ENCODE measurements at places on chromosomes 11 and 22.

- DNase-seq, result no peak
Observed at GRCh38 chr11:120125024-120125423, 12.9 kb downstream of the TRIM29 start.

DNA sequence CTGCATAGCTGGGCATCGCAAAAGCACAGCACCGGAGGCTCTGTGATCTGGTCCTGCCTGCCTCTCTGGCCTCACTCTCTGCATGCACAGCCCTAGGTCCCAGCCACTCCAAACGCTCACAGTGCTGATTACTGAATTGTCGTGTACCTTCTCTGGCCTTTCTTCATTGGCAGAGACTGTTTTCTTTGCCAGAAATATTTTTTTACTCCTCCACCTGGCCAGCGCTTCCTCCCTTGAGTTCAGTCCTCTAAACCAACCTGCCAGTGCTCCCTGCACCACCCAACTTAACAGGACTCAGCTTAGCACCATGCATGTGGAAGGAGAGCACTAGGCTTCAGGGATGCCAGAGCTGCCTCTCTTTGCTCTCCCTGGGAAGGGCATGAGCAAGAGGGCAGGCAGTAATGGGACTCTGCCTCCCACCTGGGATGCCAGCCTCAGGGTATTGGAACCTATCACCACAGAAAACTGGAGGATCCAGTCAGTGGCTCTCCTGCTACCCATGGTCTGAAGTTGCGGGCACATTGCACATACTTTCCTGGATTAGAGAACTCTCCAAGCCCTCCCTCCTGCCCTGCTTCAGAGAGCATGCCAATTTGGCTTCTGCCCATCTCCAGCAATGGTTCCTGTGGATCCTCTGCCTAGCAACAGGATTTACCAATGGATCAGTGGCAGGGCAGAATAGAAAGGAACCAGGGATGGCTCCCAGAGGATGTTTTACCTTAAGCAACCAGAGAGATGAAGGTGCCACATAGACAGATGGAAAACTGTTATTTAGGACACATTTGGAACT, 37.0 kb upstream of the GNAZ start:
- DNase-seq, result peak; percentile 62

GRCh38 chr11:106457727-106458126, 380.3 kb downstream of the AASDHPPT start:
- DNase-seq, result no peak

GRCh38 chr11:118048472-118049370, 28.2 kb upstream of the TMPRSS4 start:
- no peak for DNase-seq

DNA sequence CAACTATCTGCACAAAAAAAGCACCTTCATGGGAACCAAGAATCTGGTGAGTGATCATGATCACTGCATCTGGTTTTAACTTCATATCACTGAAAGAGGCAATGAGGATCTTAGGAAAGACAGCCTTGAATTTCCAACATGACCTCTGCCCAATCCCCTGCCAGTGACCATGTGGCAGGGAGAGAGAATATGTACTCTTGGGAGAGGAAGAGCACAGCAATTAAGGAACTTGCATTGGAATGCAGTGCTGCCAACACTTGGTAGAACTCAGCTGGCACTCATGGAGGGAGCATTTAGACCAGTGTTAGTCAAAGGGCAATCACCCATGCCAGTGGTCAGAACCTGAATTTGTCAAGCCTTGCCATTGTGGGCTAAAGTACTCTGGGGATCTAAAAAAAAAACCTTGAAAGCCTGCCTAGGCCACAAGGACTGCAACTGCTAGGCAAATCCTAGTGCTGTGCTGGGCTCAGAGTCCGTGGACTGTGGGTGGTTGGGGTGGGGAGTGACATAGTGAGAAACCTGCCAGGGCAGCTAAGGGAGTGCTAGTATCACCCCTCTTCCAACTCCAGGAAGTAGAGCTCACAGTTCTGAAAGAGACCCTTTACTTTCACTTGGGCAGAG, 23.1 kb downstream of the JRKL start:
- DNase-seq, result no peak

DNA sequence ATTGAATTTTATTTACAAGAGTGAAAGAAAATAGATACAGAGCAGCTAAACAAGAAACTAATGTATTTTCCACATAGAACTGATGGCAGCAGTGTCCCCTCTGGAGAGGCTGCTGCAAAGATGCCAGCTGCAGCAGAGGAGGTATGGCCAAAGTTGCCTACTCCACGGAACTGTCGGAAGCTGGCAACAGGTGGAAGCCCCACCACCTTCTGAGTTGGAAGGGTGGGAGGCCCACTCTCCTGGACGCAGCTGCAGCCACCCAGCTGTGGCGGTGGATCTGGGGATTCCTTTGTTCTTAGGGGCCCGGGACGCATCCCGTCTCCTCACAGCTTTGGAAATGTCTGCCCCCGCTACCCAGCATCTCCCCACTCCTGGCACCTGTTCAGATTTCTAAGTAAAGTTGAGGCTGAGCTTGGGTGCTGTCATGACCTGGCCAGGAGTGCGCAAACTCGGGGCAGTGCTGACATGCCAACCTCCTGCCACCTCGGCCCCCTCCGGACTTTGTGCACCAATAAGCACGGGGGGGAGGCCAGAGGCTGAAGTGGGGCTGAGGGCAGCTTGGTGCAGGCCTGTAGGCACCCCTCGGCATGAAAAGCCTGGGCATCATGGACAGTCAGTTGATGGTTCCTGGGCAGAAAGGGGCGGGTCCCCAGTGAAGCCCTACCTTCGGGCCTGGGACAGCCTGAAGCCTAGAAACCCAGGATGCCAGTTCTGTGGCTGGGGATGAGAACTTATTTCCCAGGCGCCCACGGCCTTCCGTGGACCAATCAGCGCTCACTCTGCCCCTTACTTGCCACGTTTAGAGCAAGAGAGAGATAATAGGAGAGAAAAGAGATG, 1071.4 kb downstream of the JRKL start:
- no peak for DNase-seq

GRCh38 chr11:126585774-126586491, 230.4 kb downstream of the ST3GAL4 start:
- peak; percentile 93 for DNase-seq

DNA sequence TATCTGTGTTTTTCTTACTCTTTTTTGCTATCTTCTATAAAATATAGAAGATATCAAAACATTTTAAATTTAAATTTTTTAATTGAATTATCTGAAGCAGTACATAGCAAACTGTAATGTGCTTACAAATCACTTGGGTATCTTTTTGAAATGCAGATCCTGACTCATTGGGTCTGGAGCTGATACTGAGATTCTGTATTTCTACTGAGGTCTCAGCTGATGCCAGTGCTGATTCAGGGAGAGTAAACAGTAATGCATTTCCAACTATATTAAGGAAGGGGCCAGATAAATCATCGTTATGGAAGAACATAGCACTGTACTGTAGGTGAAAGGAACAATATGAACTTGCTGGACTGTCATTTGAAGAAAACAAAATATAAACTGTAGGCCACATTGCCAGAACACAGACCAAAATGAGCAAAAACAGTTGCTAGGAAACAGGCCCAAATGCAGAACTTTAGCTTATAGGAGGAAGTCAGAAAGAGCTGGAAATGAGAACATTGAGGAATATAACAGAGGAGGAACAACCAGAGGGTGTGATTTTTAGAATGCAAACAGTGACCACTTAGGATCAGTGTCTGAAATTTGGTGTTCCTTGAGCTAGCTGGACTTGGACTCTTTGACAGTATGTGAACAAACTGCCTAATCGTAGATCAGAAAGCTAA, 3.3 kb downstream of the ARL14EP start:
- DNase-seq, result no peak

DNA sequence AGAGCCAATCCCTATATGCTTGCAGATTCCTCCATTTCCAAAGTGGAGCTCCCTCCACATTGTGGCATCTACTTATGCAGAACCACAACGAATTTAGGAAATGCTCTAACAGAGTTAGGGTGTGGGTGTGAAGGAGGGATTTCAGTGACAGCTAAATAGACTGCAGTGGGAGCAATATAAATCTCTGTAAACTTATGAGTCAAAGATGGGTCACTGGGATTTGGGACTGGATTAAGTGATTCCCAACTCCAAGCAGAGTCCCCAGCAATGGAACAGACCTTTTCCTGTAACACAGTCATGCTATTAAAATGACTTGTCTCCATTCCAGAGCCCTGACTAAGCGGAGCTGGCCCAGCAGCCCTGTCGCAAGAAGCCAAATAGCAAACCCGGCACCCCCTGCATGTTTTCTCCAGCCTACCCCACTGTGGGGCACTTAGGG, 36.6 kb downstream of the RPL27A start:
- no peak for DNase-seq

GRCh38 chr11:114277637-114278341, 18.4 kb upstream of the NNMT start:
- no peak for DNase-seq

DNA sequence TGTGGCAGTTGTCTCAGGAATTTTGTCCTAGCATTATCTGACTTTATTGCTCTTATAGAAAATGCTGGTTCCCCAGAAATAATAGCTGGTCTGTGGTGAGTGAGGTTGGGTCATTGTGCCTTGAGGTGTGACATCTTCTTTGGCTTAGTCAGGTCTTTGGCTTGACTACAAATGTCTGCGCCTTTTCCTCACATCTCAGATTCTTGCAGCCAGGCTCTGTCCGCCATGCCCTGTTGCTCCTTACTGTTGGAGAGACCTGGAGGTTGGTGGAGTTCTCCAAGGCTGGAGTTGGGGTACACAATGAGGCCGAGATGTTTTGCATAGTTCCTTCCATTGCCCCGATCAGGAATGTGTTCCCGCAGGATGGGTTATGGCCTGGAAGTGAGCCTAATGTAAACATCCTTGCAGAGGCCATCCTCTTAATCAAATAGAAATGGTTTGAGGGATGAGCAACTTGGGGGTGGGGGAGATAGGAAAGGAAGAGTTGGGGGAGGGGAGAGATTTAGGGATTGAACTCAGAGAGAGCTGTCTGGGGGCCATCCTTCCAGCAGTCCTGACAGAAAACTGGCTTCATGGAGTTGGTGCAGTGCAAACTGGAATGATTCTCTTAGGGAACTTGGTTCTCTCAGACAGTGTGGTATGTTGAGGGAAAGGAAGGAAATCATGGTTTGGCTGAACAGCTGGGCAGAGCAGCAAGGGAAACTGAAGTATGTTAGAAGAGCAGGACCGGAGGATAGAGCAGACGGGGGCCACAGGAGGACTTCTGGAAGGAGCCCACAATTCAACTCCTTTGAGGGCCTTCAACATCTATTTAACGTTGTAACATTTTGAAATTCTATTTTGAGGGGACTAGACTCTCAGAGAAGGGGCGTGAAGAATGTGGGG, 49.9 kb downstream of the ZBTB16 start:
- DNase-seq, result no peak

DNA sequence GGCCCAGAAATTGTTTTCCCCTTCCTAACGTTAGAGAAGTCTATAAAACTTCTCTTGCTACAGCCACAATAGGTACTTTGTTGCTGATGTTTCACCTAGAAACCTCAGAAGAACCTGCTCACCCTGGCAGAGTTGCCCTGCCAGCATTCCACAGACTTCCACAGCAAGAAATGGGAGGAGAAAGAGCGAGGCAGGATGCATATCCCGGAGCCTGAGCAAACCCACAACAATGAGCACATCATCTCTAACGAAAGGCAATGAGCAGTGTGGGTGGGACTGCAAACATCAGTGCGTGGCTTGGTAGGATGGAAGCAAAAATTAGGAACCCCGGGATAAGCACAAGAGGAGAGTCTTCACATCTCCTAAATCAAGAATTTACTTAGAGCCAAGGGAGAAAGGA, 892.3 kb downstream of the OPCML start:
- DNase-seq, result no peak

DNA sequence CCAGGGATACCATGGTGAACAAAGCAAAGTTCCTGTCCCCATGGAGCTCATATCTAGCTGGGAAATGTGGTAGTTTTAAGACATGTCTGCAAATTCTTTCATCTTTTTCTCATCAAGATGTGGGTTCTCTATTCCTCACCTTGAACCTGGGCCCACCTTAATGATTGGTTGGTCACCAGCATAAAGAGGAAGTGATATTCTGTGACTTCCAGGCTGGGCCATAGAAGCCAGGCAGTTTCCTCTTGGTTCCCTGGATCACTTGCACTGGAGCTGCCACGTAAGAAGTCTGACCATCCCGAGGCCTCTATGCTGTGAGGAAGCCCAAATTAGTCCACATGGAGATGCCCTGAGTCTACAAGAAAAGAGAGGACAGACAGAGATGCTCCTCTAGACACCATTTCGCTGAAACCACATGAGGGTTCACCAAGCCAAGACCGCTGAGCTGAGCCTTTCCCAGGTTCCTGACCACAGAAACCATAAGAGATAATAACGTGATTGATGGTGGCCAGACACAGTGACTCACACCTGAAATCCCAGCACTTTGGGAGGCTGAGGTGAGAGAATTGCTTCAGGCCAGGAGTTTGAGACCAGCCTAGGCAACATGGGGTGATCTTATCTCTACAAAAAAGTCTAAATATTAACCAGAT, 119.5 kb upstream of the ISX start:
- DNase-seq, result no peak

- no peak for DNase-seq
Observed at GRCh38 chr11:43376065-43376464, 17.3 kb downstream of the TTC17 start.

DNA sequence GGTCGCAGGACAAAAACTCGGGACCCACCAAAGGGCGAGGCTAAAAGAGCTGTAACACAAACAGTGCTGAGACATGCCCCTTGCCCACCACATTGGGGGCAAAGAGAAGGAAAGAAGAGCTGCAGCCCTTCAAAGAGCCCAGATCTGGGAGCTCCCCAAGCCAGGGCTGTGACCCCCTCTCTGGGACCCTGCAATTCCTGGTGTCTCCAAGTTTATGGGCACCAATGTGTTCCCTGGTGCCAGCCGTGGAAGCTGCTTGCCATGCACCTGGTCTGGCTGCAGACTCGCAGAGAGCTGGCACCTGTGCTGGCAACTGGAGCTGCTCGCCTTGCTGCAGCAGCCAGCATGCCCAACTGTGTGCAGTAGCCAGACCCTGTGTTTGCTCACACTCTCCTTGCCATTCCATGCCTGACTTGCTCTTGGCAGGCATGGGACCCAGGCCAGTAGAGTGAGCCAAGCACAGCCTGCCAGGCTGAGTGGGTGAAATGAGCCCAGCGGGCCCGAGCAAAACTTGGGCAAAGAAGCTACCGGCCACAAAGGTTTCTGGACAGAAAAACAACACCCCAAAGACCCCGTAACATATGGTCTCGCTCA, 16.0 kb downstream of the RRP8 start:
- peak; percentile 66 for DNase-seq

DNA sequence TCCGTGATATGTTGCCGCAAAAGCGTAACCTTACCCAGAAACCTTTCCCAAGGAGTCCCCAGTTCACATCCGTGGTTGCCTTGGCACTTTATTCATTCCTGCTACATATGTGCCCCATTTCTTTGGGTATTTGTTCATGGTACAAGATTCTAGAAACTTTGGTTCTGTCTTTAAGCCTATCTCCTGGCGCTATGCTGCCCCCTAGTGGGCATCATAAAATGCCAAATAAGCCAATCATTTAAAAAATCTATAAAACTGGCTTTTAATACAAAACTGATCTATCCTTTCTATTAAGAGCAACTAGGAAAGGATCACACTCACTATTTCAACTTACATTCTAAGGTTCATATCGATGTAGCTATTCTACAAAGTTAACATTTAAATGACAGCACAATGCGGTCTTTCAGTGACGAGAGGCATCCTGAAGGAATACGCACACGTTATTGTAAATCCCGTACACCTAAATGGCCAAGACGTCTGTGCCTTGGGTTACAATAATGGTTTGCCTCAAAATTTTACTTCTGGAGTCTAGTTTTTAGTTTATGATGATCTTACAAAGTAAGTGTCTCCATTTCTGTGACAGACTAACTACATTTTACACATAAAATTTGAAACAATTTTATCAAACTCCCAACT, 16.2 kb downstream of the PIWIL3 start:
- DNase-seq, result no peak

All from NCI-H446 treated with DMSO at 0.1 percent for 48 hours (cell line).